ENCODE measurements at places on chromosomes 16 and 17. TPM values are rescaled to one million over a fixed set of nuclear protein-coding genes. Genes with fewer than 3 reads are reported as not detected.

NUP88 gene
- 108 TPM for total RNA-seq

KIF22 gene
- 68.1 TPM for total RNA-seq

FOXO3B gene
- 20.7 TPM for total RNA-seq

KCNH4 gene
- total RNA-seq: not detected

GRCh38 chr16:2846511-2847310 lies 11.3 kb downstream of the PRSS22 start:
- no peaks in the 10 kb centered on the region for H3K36me3 ChIP-seq
- no peak for DNase-seq
- peaks cover 9% of the 10 kb centered on the region for H3K4me1 ChIP-seq
- peaks cover 40% of the 10 kb centered on the region for H3K27me3 ChIP-seq

DNA sequence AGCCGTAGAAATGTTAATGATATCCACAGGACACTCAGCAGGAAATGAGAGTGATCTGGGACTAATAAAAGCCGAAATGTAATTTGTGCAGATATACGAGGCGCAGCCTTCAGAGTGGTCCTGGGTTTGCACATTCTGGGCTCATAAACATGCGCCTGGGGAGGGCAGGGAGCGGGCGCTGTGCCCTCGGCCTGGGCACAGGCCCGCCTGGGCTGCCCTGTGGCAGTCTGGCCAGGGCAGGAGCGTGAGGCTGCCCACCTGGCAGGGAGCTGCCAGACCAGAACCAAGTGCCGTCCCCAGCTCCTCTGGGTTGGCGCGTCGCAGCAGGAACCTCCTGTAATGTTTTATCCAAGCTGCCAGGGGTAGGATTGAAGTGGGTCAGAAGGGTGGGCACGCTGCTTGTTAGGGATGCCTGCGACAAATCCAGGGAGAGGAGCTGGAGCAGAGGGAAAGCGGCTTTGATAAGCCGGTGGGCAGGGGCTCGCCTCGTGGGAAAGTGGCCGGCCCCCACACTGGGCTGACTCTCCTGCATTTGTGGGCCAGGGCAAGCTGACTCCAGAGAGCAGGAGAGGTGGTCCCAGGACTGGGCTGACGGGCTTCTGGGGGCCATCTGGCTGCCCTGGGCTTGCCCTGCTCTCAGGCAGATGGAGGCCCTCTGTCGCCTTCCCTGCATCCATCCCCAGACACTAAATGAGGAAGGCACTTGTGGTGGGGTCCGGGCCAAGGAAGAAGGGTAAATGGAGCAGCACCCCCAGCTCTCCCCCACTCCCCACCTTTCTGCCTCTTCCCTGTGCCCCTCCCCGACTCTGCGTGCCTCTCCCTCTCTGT lies 45.9 kb downstream of the SREBF1 start:
- H3K4me3 ChIP-seq: no peak overlapping the region
- no peaks in the 10 kb centered on the region for H3K36me3 ChIP-seq
- no peak overlapping the region for H3K27ac ChIP-seq
- DNase-seq: no peak
- no peaks in the 10 kb centered on the region for H3K27me3 ChIP-seq
- H3K4me1 ChIP-seq: peaks cover 22% of the 10 kb centered on the region

DNA sequence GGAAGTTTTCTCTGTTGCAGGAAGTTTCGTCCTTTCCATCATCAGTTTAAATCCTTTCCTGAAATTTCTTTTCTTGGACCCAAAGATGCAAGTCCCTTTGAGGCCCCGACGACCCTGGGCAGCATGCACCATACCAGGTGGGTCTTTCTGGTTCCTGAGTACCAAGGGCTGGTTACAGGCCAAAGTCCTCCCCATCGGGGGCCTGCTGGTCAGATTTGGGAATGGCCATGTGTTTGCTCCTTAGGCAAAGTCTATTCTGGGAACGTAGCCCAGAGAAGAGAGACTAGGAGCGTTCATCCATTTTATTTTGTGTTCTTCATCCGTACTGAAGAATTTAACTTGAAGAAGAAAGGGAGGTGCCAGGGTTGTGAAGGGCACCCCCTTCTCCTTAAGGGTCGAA lies 17.5 kb upstream of the ADAM11 start:
- H3K27me3 ChIP-seq: no peaks in the 10 kb centered on the region
- H3K4me3 ChIP-seq: no peak overlapping the region
- H3K4me1 ChIP-seq: no peaks in the 10 kb centered on the region
- DNase-seq: no peak

DNA sequence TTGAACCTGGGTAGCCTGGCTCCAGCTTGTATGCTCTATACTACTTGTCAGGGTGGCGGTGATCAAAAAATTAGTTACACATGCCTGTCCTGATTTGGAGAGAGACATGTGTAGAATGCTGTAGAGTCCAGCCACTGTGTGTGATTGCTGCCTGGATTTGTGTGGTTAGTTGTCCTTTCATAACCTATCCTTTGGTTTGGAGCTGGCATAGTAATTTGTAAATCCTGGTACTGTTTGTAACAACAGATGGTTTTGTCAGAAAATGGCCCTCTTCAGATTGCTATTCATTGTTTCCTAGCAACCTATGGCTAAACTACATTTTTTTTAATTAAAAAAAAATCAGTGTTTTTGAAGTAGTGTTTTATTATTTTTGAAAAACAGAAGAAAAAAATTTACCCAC lies 30.5 kb downstream of the ETV4 start:
- no peaks in the 10 kb centered on the region for H3K36me3 ChIP-seq
- no peak overlapping the region for H3K27ac ChIP-seq
- DNase-seq: no peak
- no peak overlapping the region for H3K4me3 ChIP-seq
- no peaks in the 10 kb centered on the region for H3K27me3 ChIP-seq

DNA sequence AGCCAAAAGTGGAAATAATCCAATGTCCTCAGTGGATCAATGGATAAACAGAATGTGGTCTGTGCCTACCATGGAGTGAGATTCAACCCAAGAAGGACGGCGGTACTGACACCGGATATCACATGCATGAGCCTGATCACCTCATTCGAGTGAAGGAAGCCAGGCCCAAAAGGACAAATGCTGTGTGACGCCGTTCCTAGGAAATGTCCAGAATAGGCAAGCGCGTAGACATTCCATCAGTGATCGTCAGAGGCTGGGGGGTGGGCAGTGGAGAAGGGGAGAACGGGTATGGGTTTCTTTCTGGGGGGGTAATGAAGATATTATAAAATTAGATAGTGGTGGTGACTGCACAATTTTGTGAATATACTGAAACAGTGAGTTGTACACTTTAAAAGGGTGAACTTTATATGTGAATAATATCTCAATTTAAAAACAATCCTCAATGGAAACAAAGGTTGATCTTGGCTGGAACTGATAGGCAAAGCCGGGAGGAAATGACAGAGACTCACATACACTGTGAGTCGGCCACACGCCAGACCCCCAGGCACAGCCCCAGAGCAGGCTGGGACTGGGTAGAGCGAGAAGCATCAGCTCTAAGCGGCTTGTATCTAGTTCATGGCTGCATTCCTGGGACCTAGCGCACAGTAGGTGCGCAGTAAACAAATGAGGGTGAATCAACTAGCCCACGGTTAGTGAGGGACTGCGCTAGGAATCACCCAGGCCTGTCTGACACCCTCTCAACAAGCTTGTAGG lies 3.5 kb downstream of the DBNDD1 start:
- H3K36me3 ChIP-seq: no peaks in the 10 kb centered on the region
- no peak overlapping the region for H3K4me3 ChIP-seq
- DNase-seq: no peak
- H3K4me1 ChIP-seq: peaks cover 18% of the 10 kb centered on the region

DNA sequence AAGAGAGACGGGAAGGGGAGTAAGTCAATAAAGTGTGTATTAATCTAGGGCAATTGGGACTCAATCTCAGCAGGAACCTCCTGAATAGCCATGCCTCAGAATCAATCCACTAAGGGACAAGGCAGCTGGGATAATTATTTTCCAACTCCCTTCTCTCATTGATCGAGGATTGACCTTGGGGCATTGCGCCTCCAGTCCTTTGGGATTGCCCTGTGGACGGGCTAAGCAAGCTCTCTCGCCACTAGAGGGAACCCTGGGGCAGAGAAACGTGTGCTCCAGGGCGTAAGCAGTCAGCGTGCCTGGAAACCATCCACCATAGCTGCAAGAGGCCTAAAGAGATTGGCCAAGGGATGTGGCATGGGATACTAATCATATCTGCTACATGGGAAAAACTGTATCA lies 53.9 kb upstream of the ERCC4 start:
- DNase-seq: peak; percentile 61
- H3K36me3 ChIP-seq: no peaks in the 10 kb centered on the region
- no peaks in the 10 kb centered on the region for H3K4me1 ChIP-seq
- H3K27ac ChIP-seq: no peak overlapping the region

- H3K27ac ChIP-seq: no peak overlapping the region
- H3K4me3 ChIP-seq: no peak overlapping the region
Measured at GRCh38 chr16:63363738-63364137, 1327.5 kb upstream of the CDH8 start.

- H3K27ac ChIP-seq: no peak overlapping the region
- H3K36me3 ChIP-seq: no peaks in the 10 kb centered on the region
- H3K27me3 ChIP-seq: no peaks in the 10 kb centered on the region
- no peak for DNase-seq
- no peak overlapping the region for H3K4me3 ChIP-seq
Measured at GRCh38 chr16:25395528-25395927, 137.9 kb upstream of the ZKSCAN2 start.

DNA sequence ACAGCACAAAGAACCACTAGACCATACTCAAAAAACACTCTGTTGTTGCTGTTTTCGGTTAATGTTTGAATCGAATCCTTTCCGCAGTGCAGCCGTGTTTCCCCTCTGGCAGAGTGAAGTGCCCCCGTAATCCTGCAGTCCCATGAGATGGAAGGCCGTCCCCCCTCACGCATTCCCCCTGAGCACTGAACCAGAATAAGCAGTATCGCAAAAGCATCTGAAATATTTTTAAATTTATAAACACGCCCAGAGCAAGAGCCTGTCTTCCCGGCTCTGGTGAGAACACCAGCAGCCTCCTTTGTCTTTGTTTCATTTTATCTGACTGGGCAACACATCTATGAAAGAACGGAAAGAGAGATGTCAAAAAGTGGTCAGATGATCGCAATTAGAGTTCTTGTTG lies 121.0 kb upstream of the ADAMTS18 start:
- no peak overlapping the region for H3K4me3 ChIP-seq
- no peaks in the 10 kb centered on the region for H3K36me3 ChIP-seq
- H3K4me1 ChIP-seq: no peaks in the 10 kb centered on the region
- DNase-seq: no peak
- no peak overlapping the region for H3K27ac ChIP-seq

GRCh38 chr16:67179421-67180080 lies 4.2 kb downstream of the MATCAP1 start:
- no peak for DNase-seq
- no peaks in the 10 kb centered on the region for H3K27me3 ChIP-seq
- no peaks in the 10 kb centered on the region for H3K36me3 ChIP-seq
- no peak overlapping the region for H3K4me3 ChIP-seq

DNA sequence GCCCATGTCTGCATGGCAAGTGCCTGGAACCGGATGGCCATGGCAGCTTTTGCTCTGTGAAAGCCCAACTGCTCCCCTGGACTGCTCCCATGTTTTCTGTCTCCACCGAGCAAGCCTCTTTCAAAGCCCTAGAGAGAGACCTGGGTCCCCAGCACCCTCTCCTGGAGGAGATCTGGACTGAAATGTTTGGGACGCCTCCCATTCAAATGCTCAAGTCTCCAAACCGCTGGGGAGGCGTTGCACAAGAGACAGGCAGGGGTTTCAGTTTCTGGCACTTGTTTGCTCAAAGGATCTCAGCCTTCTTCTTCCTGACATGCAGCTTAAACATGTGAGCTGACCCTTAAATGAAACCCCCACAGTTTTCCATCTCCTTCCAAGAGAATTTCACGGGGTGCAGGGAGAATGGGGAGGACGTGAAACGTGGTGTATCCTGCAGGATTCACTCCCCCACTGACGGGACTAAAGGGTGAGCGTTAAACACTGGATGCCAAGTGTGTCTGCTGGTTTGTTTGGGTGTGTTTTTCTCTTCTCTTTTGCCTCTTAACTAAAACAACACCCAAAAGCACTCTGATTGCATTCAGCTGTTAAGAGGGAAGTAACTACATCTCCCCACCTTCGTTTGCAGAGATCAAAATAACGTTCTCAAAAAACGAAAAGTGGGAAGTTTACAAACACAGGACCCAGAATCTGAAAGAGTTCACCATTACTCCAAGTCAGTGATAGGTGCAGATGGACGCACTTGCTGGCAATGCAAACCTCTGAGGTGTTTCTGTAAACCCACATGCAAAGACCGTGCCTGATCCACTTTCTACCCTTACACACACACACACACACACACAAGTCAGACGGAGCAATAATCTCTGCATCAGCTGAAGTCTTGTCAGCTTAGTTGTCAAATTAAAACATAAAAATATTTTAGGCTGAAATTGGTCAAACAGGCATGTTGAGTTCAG lies 256.9 kb downstream of the C16orf95 start:
- DNase-seq: no peak
- H3K4me3 ChIP-seq: no peak overlapping the region
- H3K4me1 ChIP-seq: no peaks in the 10 kb centered on the region
- no peaks in the 10 kb centered on the region for H3K36me3 ChIP-seq

DNA sequence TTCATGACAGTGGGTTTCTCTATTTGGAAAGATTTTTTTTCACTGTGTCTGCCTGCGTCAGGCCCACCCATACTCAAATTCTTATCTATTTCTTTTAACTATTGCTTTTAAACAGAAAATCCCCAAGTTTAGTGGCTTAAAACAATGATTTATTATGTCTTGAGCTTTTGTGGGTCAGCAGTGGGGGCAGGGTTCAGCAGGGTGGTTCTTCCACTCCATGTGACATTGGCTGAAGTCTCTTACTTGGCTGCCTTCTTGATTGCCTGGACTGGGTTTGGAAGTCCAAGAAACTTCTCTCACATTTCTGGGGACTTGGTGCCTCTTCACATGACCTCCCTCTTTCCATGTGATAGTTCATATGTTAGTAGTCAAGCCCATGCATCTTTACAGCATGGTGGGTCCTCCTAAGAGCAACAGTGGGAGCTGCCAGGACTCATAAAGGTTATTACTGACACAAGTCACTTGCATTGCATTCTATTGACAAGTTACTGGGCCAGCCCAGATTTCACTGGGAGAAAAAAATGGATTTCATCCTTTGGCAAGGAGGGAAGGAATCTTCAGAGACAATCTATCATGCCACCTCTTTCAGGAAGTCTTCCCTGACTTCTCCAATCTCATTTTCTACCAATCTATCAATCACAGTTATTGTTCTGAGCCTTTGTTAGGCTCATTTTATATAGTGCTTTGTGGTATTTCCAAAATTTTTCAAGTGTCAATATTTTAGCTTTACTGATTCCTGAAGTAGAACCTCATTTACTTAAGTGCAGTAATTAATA lies 436.1 kb downstream of the XYLT1 start:
- H3K36me3 ChIP-seq: no peaks in the 10 kb centered on the region
- no peak for DNase-seq
- H3K4me3 ChIP-seq: no peak overlapping the region
- no peaks in the 10 kb centered on the region for H3K27me3 ChIP-seq
- H3K27ac ChIP-seq: no peak overlapping the region

DNA sequence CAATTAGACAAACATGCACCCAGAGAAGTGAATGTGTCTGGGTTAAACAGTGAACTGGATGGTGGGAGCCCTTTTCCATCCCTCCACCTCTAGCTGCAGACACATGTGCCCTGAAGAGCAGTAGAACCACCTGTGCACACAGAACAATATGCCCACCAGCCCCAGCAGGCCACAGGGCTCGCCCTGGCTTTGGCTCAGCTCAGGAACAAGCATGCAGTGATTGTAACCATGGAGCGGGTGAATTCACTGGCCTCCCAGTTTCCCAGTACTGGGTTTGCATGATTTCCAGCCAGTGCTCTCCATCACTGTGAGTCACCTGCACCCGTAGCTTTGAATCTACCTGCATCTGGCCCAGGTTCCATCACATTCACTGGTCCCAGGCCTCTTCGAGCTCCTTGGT lies 5.2 kb downstream of the GPR179 start:
- H3K27me3 ChIP-seq: peaks cover 4% of the 10 kb centered on the region
- H3K4me1 ChIP-seq: no peaks in the 10 kb centered on the region
- no peaks in the 10 kb centered on the region for H3K36me3 ChIP-seq

Data from transverse colon (tissue), 4 donors.